EL (cell line): ENCODE measurements at places on chromosomes 13 and 19.

GRCh38 chr19:54155694-54156093 is 3.8 kb downstream of the LENG1 start:
- DNase-seq: no peak

- DNase-seq: no peak
These were observed 2.2 kb downstream of the SPTBN4 start for GRCh38 chr19:40469011-40469410.

DNA sequence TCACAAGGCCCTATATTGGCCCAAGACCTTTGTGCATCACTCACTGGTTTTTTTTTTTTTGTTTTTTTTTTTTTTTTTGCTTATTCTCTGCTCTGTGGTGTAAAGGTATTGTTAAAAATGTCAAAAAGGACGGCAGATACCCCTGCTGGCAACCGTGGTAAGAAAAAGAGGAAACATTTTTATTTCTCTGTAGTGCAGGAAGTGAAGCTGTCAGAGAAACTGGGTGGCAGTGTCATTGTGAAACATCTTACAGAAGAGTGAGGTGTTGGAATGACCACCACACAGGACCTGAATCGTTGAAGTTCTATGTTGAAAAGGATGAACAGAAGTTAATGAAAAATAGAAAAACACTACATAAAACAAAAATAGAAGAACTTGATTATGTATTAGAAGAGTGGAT is 346.4 kb downstream of the FGF9 start:
- no peak for DNase-seq

GRCh38 chr13:45003417-45003816 is 14.1 kb downstream of the GPALPP1 start:
- no peak for DNase-seq

DNA sequence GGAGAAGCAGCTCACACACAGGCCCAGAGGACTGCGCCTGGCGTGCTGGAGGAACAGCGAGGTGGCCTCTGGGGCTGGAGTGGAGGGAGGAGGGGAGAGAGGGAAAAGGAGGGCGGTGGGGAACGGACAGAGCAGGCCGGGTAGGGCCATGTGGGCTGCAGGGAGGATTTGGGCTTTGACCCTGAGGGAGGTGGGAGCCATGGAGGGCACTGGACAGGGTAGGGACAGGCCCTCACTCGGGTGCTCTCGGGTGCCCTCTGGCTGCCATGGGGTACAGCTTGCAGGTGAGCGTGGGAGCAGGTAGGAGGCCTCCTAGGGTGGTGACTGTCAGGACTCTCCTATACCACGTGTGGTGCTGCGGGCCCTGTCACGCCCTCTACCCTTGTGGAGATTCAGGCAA is 22.8 kb downstream of the PLIN4 start:
- DNase-seq: no peak

DNA sequence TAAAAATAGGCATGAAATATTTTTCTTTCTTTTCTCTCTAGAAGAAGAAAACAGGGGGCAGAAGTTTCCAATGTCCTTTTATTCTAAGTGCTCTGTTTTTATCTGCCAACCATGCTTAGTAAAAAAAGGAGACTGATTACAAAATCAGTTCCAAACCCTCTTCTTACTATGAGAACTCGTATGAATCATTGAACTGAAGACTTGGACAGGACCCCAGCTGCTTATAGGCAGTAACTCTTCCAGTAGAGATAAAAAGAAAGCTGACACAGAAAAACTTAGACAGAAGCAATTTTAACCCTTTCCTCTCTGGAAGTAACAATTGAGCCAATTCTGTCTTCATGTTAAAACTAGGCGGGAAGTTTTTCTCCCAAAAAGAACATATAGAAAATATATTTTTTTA is 24.5 kb upstream of the FREM2 start:
- DNase-seq: no peak

DNA sequence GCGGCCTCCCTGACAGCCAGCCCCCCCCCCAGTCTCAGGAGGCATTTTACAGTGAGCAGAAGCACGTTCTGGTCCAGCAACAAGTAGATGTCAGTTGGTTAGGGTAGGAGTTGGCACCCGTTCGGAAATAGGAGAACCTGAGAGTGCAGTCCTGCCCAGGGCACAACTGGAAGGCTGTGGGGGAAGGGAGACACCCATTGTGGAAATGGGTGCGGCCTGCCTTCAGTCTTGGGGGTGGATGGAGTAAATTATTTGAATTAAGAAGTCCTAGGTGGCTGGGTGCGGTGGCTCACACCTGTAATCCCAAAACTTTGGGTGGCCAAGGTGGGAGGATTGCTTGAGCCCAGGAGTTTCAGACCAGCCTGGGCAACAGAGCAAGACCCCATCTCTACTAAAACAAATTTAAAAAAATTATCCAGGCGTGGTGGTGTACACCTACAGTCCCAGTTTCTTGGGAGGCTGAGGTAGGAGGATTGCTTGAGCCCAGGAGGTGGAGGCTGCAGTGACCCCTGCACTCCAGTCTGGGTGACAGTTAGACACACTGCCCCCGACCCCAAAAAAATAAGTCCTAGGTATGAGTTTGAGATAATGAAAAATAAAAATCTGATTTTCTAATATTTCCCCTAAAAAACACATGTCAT is 1.2 kb downstream of the CIRBP start:
- DNase-seq: no peak

DNA sequence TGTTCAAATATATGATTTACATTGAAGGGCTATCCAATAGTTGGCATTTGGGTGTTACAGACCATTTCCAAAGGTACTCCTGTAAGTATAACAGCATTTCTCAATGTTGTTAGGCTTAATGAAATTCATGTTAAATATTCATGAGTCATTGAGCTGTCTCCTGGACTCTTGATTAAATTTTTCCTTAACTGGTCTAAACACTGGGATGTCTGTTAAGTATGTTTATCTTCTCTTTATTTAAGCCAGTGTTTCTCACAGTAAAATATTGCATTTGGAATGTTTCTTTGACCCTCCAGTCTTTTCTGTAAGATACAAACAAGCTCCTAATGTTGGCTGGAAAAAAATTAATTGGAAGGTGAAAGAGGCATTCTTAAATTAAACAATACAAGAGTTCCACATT is 402.5 kb upstream of the HTR2A start:
- DNase-seq: no peak

DNA sequence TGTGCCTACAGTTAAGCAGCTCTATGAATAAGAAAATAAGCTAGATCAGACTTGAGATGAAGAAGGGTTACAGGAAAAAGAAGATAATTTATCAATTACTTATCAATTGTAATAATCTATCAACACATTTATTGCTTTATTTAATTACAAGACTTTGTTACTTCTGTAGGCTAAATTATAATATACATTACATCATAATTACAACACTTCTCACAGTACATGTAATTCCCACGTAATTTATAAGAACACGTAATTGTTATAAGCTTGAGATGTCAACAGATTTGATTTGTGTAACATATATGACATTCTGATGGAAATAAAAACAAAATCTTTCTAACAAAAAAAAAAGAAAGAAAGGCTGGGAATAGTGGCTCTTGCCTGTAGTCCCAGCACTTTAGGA is 36.8 kb downstream of the NEK5 start:
- DNase-seq: no peak

- DNase-seq: no peak
These were observed 151.2 kb downstream of the DIAPH3 start for GRCh38 chr13:60012488-60012887.

- no peak for DNase-seq
These were observed 642.1 kb upstream of the ARGLU1 start for GRCh38 chr13:107209824-107210722.

GRCh38 chr19:48117515-48118130 is 7.0 kb upstream of the PLA2G4C start:
- DNase-seq: no peak

GRCh38 chr13:112686364-112686763 is 3.5 kb upstream of the ATP11A start:
- DNase-seq: no peak

GRCh38 chr19:2444251-2445002 is 12.3 kb downstream of the LMNB2 start:
- no peak for DNase-seq

- DNase-seq: no peak
These were observed 6.6 kb upstream of the CEACAM16 start for GRCh38 chr19:44692379-44692721.

GRCh38 chr13:81148822-81149221 is 807.9 kb upstream of the SPRY2 start:
- DNase-seq: no peak

GRCh38 chr19:57648331-57649003 is 15.5 kb downstream of the ZNF211 start:
- no peak for DNase-seq

- no peak for DNase-seq
These were observed 436.2 kb upstream of the SLITRK5 start for GRCh38 chr13:87234981-87235380.

- DNase-seq: no peak
These were observed 15.6 kb upstream of the SLC39A3 start for GRCh38 chr19:2755448-2755705.

DNA sequence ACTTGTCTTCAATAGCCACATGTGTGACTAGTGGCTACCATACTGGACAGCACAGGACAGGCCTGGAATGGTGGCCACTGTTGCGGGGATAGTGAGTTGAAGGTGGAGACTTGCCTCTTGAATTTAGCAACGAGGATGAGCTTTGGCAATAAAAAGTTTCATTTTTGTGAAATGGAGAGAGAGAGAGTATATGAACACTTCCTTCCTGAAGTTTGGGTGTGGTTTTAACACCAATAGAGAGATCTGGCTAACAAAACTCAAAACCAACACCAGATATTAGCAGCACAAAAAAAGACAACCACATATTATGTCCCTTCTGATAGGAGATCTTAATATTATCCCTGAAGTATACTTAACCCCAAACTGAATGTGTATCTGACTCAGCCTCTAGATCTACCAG is 6.3 kb upstream of the LRFN3 start:
- no peak for DNase-seq

GRCh38 chr19:49335071-49335783 is at the start of gene CD37:
Gene CD37 (plus strand): TSS chr19:49335406. CDS start chr19:49335541, 135 bp downstream.
- DNase-seq: no peak

GRCh38 chr13:45280751-45281634 is 60.0 kb downstream of the TPT1 start:
- DNase-seq: peak; percentile 76

DNA sequence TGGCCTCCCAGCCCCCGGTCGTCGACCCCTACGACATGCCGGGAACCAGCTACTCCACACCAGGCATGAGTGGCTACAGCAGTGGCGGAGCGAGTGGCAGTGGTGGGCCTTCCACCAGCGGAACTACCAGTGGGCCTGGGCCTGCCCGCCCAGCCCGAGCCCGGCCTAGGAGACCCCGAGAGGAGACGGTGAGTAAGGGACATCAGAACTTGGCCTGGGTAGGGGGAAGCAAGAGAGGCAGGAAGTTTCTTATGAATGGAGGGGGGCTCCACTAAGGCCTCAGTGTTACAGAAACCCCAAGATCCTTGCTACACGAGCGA is 2.9 kb downstream of the FOSB start:
- no peak for DNase-seq

DNA sequence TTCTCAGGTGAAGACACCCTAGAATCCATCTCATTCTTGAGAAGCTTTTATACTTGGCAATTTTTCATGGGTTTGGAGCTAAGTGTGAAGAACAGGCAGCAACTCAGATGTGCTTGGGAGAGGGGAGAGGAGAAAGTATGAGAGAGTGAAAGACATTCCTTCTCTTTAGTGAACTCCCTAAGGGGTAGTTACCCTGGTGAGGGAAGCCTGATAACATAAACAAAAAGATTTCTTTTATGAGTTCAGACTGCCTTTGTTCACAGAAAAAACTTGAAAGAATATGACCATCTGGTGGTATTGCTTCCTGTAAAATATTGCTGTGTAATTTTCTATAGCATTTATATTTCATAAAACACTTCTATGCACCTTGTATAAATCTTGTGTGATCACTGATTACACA is at the start of gene STOML3:
Gene STOML3, minus strand, starts transcription at position 139 of the 400 bp plus-strand sequence. Its CDS starts 110 bp downstream, at position 29.
- no peak for DNase-seq

DNA sequence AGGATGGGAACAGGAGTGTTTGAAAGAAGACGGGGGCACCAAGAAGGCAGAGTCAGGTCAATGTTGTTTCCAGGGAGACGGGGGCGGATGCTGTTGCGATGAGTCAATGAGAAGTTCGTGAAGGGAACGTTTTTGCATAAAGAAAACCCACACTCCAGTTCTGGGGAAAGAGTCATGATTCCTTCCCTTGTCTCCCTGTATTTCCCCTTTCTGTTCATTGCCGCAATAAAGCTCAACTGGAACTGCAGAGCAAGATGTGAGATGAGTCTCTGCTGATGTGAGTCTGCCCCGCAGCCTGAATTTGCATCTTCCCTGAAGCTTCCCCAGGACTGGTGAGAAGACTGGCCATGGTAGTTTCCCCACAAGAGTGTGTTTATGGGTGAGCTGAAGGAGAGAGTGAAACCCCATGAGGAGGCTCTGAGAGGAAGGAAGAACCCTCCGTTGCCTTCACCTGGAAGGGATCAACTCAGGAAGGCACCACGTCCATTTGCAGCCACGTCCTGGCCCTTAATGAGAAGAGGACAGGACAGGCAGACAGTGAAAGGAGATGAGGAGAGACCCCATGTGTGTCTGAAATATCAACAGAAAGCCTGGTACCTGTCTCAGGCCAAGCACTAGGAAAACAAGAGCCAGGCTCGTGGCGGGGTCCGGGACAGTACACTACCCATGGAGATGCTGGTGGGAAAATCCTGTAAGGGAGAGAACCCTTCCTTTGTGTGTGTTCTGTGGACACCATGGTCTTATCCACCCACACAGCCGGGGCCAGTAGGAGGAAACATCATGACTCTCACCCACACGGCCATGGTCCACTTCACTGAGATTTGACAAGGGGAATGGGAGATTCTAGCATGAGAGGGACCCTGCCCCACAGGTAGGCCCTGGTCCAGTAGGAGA is 13.7 kb downstream of the LILRA1 start:
- DNase-seq: no peak

- peak; percentile 80 for DNase-seq
These were observed 6.6 kb upstream of the GADD45B start for GRCh38 chr19:2469102-2469914.

GRCh38 chr19:48350856-48351255 is 12.9 kb downstream of the TMEM143 start:
- DNase-seq: no peak

GRCh38 chr19:58382997-58383603 is 2.3 kb upstream of the ZNF837 start:
- no peak for DNase-seq

GRCh38 chr13:21078501-21078900 is 17.1 kb upstream of the LATS2 start:
- peak; percentile 48 for DNase-seq
